ENCODE measurements at places on chromosomes 7 and 10.

DNA sequence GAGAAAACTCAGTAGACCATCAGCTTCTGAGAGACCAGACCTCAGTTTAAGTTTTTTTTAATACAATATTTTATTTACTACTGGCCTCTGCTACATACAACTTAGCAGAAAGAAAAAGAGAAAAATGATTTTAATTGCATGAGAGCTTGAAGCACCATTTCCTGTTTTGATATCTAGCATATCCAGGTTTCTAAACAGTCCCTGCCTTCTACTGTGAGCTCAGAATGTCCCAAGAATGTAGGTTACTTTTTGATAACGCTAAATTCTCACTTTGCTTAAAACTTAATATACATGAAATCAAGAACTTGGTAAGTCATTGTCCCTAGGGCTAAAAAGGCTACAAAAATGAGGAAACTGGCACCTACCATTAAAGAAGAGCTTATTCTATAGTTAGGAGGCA, 7.0 kb downstream of the TMEM243 start:
- no peak for DNase-seq

DNA sequence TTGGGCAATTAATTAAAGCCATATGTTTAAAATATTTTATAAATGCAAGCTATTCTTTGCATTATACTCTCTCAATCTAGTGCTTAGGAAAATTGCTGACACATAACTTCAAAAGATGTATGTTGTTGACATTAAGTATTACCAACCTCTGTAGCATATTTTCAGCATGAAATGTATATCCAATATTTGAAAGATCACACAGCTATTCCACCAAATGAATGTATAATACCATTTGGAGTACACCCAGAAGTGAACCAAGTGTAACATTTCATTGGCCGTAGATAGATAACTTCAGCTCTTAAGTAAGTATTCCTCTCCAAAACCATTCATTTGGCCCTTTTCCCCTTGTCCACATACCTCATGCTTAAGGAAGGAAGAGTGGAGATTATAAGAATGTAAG, 104.6 kb downstream of the HECTD2 start:
- DNase-seq: no peak

- no peak for DNase-seq
Measured at GRCh38 chr7:85730012-85730411, 543.2 kb upstream of the SEMA3D start.

DNA sequence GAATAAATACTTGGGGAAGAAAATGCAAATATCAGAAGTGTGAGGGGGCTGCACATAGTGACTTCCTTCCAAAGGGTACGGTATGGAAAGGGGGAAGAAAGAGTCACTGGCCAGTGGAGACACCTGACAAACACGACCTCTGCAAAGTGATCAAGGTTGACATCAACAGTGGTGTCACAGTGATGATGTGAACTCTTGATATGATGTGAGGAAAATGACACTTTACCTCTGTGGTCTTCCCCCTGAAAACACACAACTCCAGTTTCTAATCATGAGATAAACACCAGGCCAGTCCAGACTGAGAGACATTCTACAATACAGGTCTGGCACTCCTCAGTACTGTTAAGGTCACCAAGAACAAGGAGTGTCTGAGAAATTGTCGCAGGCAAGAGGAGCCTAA, 169.7 kb downstream of the BUB3 start:
- DNase-seq: no peak

DNA sequence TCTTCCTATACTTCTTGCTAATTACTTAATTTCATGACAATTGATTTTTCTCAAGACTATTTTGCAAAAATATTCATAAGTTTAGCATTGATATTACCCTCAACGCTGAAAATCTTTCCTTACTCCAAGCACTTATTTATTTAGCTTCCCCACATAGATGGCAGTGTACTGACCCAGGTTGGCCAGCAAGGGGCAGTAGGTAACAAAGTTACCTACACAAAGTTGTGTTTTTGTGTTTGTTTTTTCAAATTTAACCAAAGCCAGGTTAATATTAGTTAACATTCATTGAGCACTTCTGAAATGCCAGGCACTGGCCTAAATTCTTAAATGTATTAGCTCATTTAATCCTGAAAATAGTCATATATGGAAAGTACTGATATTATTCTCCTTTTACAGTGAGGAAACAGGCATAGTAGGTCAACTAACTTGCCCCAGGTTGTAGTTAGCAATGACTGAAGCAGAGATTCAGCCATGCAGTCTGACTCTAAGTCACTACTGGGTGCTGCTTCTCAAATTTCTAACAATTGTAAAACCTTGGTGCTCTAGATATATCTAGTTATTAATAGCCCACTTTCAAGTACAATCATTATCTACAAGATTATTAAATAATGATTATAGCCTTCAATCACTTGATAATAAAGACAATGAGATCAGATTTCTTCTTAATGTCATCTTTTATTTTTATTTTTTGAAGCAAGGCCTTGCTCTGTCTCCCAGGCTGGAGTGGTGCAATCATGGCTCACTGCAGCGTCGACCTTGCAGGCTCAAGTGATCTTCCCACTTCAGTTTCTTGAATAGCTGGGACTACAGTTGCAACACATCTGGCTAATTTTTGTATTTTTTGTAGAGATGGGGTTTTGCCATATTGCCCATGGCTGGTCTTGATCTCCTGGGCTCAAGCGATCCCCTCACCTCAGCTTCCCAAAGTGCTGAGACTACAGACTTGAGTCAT, 5.8 kb upstream of the GGCT start:
- DNase-seq: no peak

GRCh38 chr10:50600286-50600685, 23.5 kb downstream of the SGMS1 start:
- no peak for DNase-seq

- DNase-seq: no peak
Measured at GRCh38 chr7:70042533-70042932, 444.3 kb downstream of the AUTS2 start.

DNA sequence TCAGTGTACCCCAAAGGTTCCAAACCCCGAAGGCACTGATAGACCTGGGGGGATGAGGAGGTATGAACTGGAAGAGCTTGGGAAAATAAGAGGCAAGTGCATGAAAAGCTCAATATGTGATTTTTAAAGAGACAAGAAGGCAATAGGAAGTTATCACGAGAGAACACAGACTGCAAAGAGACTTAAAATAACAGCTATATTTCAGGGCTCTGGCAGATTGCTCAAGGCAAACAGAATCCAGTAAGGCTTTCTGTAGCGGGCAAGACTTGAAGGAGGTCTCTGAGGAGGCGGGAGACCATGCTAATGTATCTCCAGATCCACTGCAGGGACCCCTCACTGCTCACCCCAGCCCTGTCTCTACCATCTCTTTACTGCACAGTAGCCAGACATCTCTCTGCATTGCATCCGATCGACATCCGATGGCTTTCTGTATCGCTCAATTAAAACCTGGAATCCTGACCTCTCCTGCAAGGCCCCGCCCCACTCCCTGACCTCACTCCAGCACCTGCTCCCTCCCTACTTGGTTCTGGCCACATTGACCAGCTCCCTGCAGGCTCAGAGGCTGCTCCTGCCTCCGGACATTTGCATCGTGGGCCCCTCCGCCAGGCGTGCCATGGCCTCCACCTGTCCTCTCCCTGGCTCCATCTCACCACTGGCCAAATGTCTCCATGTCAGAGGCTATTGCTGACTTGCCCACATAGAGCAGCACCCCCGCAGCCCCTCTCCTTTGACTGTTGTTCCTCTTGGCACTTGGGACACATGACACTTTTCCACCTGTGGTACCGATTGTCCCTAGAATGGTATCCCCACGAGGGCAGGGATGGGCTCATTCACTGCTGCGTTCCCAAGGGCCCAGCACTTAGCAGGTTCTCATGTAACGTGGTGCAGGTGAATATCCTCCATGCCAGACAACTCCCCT, 118.0 kb downstream of the PRKAG2 start:
- no peak for DNase-seq

- no peak for DNase-seq
Measured at GRCh38 chr7:46754140-46754720, 827.7 kb downstream of the TNS3 start.

- no peak for DNase-seq
Measured at GRCh38 chr10:42951486-42952251, 125.2 kb upstream of the RET start.

GRCh38 chr7:114653364-114654088, 238.9 kb downstream of the FOXP2 start:
- peak; percentile 74 for DNase-seq

- DNase-seq: no peak
Measured at GRCh38 chr7:104895522-104896236, 118.3 kb upstream of the KMT2E start.

DNA sequence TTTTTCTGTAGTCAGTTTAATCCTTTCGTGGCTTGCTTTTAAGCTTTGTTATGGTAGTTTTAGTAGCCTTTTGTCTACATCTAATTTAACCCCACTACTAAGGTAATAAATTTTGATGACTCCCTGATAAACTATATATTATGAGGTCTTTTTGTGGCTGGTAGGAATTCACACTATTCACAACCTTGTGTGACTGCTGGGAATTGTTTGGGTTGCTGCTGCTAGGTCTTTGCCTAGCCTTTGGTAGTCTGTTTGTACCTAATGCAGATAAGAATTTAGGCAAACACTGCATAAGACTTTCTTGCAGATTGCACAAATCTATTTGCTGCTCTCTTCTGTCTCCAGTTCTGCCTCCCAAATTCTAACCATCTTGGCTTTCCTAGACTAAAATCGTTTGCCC, 58.3 kb downstream of the SHOC2 start:
- DNase-seq: no peak
